Myocyte (in vitro differentiated cells): ENCODE measurements at places on chromosomes 4 and X.

DNA sequence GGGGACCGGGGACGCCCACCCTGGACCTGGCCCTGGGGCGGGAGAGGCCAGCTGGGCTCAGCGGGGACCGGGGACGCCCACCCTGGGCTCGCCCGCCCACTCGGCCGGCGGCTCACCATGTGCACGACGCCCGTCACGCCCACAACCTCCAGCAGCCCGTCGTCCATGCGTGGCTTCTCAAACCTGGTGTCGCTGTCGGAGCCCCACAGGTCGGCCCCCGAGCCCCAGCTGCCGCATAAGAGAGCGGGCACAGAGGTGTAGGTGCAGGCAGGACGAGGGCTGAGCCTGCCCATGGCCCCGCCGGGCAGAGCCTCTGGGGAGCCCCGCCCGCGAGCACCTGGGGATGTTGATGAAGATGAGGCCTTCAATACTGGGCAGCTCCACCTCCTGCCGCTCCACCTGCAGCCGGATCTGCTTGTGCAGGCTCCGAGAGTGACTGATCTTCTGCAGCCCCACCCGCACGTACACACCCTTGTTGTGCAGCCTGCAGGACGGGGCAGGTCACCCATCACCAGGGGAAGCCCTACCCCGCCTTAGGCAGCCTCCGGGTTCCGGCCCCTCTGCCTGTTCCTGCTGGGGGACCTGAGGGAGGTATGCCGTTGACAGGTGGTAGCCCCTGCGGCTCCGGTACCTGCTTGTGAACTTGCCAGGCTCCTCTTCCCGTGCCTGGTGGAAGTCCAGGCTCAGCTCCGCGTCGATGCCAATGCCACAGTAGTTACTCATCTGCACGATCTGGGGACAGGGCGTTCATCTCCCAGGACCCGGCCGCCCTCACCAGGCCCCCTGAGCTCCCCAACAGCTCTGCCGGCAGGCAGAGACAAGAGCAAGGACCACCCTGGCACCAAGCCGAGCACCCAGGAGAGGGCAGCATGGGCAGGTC lies 11.8 kb downstream of the DGKQ start:
- DNase-seq = no peak

DNA sequence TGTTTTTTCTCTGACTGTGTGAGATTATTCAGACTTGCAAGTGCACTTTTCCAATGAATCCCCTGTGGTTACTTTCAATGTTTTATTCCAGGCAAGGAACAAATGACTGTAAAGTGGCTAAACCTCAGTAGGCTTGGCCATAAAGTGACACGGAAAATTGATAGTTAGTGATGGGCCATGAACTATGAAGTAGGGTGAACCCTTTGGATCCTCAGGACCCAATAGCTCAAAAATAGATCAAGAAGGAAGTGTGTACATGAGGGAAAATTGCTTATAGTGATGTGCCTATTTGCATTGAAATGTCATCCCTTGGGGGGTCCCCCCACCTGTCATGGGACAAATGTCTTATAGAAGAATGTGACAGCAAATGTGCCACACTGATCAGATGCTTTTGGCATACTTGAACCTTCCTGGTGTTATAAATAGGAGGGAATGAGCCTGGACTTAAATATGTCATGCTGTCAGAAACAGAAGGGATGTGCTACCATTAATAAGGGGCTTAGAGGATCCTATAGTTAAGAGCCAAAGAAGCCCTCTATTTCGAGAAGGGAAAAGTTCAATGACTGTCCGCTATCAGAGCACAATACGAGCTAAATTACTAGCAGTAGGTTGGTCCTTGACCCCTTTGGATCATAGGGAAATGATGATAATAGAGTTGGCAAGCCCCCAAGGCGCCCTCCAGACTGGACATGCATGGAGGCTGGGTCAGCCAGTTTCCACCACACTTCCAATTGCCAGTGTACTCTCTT lies 30.3 kb downstream of the SLC16A2 start:
- DNase-seq = no peak

GRCh38 chrX:110087485-110088356 lies 84.8 kb downstream of the TMEM164 start:
- peak; percentile 8 for DNase-seq

GRCh38 chr4:111632641-111633151 lies 512.6 kb upstream of the FAM241A start:
- no peak for DNase-seq

GRCh38 chr4:18111081-18111480 lies 89.5 kb upstream of the LCORL start:
- DNase-seq = peak; percentile 2

DNA sequence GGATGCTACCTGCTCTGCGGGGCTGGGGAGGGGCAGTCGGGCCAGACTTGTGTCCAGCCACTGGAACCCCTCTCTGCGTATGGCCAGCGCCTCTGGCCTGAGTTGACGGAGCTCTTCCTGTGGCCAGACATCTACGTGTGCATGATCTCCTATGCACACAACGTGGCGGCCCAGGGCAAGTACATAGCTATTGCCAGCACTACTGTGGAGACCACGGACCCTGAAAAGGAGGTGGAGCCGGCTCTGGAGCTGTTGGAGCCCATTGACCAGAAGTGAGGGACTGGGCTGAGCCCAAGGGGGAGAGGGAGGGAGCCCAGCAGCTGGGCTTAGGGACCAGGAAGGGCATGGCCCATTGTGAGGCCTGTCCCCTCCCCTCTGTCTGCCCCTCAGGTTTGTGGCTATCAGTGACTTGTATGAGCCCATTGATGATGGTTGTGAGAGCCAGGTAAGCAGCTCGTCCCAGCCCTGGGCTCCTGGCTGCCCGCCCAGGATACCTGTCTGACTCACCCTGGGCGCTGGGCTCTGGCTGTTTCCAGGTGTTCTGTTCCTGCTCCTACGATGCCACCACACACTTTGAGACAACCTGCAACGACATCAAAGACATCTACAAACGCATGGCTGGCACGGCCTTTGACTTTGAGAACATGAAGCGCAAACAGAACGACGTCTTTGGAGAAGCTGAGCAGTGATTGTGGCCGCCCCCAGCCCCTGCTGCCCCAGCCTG lies 1.8 kb upstream of the FAM50A start:
- no peak for DNase-seq

- peak; percentile 58 for DNase-seq
Observed at GRCh38 chr4:139563515-139563914, 7.5 kb upstream of the SETD7 start.

DNA sequence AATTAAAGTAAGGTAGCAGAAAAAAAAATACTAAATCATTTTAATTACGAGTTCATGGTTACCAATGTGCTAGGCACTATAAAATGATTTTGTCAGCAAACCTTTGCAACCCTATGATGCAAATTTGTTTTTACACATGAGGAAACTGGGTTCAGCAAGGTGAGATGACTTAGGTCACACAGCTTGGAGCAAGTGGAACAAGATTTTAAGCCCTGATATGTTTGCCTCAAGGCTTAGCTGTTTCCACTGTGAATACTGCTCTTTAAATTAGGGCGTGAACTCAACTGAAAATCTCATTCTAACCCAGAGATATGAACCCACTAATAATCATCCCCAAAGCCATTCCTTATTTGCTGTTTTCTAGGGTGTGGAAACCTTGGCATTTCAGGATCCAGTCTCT lies 86.3 kb downstream of the CEP44 start:
- DNase-seq = no peak

- DNase-seq = peak; percentile 79
Observed at GRCh38 chr4:168822481-168822880, 187.6 kb downstream of the CBR4 start.

- no peak for DNase-seq
Observed at GRCh38 chr4:144336633-144337032, 196.1 kb upstream of the GYPA start.

GRCh38 chr4:163866728-163867315 lies 372.3 kb downstream of the TMA16 start:
- no peak for DNase-seq

DNA sequence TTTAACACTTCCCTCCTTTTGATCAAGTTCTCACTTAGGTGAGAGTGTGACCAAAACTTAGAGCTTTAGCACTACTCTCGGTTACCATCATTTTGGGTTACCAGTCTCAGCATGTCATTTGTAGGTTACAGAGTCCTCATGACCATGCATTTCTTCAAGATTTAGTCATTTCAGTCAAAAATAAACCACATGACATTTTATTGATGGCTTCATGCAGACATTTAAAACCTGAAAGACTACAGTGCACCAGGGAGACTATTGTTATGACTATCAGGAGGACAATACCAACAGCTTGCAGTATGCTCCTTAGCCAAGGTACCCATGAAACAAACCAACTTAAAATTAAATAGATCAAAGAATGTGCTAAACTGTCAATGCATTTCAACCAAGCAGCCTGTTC lies 498.1 kb upstream of the FSTL5 start:
- no peak for DNase-seq

- no peak for DNase-seq
Observed at GRCh38 chr4:68872643-68873502, 57.1 kb downstream of the UGT2B10 start.

GRCh38 chr4:2744576-2745270 lies 11.4 kb downstream of the TNIP2 start:
- no peak for DNase-seq

DNA sequence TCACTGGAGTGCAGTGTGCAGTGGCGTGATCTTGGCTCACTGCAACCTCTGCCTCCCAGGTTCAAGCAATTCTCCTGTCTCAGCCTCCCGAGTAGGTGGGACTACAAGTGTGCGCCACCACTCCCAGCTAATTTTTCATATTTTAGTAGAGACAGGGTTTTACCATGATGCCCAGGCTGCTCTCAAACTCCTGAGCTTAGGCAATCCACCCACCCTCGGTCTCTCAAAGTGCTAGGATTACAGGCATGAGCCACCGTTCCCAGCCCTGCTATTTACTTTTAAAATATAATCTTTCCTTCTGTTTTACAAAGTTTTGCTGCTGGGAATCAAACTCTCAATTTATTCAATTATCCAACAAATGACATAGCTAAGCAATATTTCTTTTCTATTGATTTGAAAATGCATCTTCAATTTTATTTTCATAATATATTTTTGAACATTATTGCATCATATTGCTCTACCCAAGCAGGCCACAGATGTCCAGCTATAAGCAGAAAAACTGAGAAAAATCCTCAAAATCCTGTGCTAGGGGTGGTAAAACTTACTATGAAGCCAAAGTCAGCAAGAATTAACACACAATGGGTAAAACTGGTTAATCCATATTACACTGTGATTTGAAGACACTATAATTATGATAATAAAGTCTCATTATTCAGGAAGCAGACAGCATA lies 5.2 kb downstream of the TIFA start:
- DNase-seq = no peak

- DNase-seq = no peak
Observed at GRCh38 chr4:138902705-138903104, 112.9 kb upstream of the NOCT start.

DNA sequence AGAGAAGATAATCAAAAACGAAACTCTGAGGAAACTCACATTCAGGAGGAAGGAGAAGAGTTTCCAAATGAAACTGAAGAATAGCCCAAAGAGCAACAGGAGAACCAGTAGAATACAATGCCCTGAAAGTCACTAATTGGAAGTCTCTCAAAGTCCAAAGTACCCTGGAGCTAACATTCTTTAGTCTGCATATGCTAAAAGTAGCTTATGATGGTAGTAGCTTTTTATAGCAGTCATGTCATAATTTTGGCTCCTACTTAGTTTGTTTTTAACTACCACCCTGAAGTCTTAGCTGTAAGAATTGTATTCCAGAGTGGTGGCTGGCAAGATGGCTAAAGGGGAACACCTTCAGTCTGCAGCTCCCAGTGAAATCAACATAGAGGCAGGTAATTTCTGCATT lies 100.3 kb upstream of the FGF16 start:
- peak; percentile 13 for DNase-seq

DNA sequence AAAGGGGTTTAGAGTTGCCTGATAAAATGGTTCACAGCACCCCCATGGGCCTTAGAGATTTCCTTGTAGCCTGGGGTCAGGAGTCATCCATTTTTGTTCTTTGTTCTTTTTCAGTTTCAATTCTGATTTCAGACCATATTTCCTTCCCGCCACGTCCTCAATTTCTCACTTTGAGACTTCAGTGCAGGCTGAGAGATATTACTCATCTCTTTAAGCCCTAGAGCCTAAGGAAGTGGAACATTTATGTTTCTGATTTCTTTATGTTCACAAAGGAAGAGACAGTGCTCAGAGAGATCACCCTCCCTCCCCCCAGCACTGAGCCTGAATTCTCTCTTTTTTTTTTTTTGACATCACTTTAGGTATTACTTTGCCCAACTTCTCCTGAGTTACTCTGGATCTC lies 56.3 kb downstream of the MSN start:
- no peak for DNase-seq

DNA sequence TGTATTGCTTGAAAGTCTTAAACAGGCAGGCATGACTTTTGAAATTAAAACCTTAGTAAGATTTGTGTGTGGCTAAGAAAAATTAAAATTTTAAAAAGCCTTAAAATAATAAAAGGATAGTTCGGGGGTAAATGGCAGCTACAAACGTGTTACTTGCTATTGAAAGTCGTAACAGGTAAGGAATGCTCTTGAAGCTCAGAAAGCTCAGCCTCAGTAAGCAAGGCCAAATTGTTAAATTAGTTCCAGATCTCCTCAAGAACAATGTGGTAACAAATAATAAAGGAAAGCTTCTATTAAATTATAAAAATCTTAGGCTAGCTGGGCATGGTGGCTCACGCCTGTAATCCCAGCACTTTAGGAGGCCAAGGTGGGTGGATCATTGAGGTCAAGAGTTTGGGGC lies 25.5 kb downstream of the PRMT9 start:
- DNase-seq = no peak

GRCh38 chr4:117077760-117078159 lies 7.6 kb downstream of the TRAM1L1 start:
- no peak for DNase-seq
